ENCODE measurements at places on chromosomes 6 and 20. TPM values are rescaled to one million over a fixed set of nuclear protein-coding genes. Genes with fewer than 3 reads are reported as not detected.

The SCRT2 gene
- total RNA-seq, result not detected

The PNLDC1 gene
- total RNA-seq, result 0.17 TPM

The ARHGAP40 gene
- total RNA-seq, result 1.7 TPM

The PI16 gene
- total RNA-seq, result not detected

The ABHD16B gene
- total RNA-seq, result not detected

The CCM2L gene
- total RNA-seq, result 0.19 TPM

The PAK5 gene
- 0.69 TPM for total RNA-seq

The PLA2G7 gene
- 1.2 TPM for total RNA-seq

The ZBP1 gene
- total RNA-seq, result not detected

The LINC00237 gene
- total RNA-seq, result not detected

The CHRNA4 gene
- 9.1 TPM for total RNA-seq

The WDR27 gene
- 61.2 TPM for total RNA-seq

The NHLRC1 gene
- total RNA-seq, result 3.5 TPM

The MLN gene
- 0.65 TPM for total RNA-seq

DNA sequence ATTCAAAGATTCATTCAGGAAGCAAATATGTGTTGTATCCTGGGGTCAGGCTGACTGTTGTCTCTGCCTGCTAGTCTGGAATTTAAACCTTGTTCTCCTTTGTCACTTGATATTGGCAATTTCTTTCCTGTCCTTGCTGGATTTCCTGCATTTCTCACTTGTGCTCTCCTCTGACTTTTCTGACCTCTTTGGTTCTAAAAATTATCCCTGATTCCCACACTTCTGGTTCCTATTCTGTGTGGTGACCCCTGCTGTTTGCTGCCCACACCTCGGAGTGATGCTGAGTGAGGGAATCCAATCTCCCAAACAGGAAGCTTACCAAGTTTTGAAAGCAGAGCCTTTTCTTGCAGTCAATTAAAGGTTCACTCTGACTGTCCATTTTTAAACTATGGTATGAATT lies 345.3 kb downstream of the CDKAL1 start:
- DNase-seq, result no peak

- DNase-seq, result no peak
Measured at GRCh38 chr6:46949632-46950280, 28.0 kb upstream of the ADGRF5 start.

DNA sequence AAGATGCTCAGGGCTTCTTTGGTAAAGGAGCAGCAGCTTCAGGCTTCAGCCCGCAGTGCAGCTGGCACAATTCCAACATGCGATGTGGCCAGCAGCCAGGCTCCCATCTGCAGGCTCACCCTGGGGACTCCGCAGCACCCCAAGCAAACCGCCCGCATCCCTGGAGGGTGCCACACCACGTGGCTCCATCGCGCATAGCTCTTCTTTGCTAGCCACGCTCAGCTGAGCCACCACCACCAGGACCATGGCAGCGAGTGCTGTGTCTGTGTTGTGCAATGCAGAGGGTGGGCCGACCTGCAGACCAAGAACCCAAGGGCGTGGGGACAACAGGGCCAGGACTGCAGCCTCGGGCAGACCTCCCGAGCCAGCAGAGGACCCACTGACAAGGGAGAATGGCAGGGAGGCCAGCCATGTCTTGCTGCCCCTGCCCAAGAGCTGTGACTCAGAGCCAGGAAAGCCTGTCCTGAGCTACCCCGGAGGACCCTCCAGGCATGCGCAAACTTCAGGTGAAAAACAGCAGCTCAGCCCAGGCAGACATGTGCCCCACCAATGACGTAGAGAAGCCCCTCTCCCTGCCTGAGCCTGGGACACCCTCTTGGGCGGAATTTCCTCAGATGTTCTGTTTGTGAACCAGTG lies 87.8 kb downstream of the GINS1 start:
- DNase-seq, result no peak

GRCh38 chr20:10951216-10951615 lies 277.4 kb upstream of the JAG1 start:
- no peak for DNase-seq

DNA sequence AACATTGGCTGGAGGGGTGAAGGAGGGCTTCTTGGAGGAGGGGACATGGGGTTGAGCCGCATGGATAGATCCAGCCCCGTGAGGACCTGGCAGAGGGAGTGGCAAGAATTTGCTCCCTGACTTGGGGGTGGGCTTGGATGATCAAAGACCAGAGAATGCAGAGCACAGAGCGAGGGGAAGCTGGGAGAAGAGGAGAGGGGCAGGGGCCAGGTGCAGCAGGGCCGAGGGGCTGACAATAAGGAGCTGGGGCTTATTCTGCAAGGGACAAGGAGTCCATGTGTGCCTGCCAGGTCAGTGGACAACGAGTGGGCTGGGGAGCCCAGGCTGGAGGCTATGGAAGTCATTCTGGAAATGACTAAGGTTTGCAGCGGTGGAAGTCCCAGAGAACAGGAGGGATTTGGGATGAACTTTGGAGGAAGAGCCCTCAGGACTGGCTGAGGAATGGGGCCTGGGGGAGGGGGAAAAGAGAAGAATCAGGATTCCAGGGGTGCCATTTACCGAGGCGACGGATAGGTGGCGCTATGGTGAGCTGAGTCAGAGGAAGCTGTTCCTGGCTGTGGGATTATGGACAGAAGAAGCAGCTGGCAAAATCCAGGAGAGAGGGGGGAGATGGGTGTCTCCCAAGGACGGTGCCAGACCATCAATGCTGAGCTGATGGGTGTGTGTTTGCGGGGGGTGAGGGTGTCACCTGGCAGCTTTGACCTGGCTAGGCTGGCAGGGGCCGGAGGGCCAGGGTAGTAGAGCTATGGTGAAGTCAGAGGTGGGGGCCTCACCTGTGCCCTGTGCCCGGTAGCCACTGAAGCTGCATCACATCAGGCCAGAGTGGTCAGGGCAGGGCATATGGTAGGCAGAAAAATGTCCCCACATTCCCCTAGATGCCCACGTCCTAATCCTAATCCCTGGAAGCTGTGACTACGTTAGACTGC lies 7.8 kb downstream of the KCNG1 start:
- DNase-seq, result no peak

DNA sequence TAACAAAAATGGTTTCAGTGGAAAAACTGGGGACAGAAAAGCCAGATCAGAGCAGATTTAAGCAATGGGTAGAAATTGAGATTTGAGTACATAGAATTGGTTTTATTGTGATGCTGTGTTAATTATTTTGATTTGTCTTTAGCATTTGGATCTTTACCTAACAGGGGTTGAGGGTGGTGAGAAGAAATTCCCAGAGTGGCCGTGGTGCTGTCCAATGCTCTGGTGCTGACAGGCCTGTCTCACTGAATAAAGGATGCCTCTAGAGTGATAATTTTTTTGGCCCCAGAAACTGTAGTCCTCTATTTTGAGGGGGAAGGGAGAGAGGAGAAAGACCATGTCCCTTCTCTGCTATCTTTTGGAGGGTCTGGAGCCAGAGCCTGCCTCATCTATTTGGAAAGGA lies 79.1 kb downstream of the LYRM2 start:
- DNase-seq, result no peak

GRCh38 chr20:35883778-35884540 lies 70.3 kb downstream of the SCAND1 start:
- no peak for DNase-seq

- DNase-seq, result no peak
Measured at GRCh38 chr6:22448291-22448711, 121.1 kb upstream of the HDGFL1 start.

- no peak for DNase-seq
Measured at GRCh38 chr20:20214757-20215275, 153.1 kb upstream of the INSM1 start.

DNA sequence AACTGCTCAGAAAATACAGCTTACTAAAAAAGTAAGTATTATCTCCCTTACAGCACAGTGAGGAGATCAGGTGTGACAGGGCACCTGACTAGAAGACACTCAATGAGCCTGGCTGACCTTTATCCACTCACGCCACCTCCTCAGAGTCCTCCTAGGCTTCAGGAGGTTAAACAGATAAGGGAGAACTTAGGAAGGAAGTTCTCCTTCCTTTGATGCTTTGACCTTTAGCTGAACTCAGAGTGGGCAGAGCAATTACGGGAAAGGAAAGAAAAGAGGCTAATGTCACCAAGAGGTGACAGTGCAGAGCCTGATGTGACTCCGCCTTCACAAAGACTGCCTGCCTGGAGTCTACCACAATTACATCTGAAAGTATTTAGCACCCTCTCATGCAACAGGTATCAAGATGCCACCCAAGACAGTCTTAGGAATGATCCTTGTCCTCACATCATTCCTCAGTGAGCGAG lies 36.7 kb downstream of the MAN1A1 start:
- no peak for DNase-seq

DNA sequence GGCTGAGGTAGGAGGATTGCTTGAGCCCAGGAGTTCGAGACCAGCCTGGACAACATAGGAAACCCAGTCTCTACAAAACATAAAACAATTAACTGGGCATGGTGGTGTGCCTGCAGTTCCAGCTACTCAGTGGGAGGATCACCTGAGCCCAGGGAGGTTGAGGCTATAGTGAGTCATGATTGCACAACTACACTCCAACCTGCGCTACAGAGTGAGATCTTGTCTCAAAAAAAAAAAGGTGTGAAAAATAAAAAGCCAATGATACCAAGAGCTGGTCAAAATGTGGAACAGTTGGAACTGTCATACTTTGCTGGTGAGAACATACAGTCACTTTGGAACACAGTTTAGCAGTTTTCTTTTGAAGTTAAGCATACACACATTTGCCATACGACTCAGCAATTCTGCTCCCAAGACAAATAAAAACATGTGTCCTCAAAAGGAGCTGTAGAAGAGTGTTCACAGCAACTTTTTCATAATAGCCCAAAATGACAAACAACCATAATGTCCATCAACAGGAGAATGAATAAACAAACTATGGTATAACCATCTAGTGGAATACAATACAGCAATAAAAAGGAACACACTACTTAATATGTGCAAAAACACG lies 21.6 kb upstream of the FKBP5 start:
- no peak for DNase-seq

GRCh38 chr6:151181706-151182363 lies 57.9 kb upstream of the AKAP12 start:
- DNase-seq, result no peak

DNA sequence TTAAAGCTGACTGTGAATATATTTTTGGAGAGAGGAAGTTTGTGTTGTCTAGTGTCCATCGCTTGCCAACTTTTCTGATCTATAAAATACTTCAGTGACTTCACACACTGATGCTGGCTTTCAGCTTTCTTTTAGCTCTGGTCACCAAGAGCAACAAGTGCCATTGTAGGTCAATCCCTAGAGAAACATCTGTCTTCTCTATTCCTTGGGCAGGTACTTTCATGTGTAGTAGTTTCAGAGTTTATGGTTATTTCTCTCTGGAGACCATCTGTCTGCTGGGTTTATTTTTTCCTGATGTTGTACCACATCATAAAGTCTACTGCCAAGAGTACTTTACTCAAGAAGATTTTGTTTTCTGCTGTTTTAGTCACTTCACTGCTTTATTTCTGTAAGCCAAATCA lies 249.9 kb downstream of the KHDC1L start:
- DNase-seq, result no peak

DNA sequence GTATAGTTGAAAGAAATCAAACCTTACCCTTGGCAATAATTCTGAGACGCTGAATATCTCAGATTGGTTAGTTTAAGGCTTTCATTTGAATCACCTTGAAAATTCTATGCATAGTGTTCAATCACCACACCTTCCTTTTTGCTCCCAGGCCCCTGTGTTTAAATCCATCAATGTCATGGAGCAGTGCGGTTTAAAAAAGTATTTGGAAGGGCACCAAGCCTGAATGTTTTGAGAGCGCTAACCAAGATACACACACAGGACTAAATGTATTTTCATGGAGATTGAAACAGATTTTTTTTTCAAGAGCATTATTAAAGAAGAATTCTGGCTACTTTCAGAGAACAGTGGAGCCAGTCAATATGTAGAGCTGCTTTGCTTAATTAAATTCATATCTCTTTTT lies 195.7 kb downstream of the CENPW start:
- no peak for DNase-seq

- no peak for DNase-seq
Measured at GRCh38 chr6:169722362-169723199, 1.7 kb downstream of the PHF10 start.

DNA sequence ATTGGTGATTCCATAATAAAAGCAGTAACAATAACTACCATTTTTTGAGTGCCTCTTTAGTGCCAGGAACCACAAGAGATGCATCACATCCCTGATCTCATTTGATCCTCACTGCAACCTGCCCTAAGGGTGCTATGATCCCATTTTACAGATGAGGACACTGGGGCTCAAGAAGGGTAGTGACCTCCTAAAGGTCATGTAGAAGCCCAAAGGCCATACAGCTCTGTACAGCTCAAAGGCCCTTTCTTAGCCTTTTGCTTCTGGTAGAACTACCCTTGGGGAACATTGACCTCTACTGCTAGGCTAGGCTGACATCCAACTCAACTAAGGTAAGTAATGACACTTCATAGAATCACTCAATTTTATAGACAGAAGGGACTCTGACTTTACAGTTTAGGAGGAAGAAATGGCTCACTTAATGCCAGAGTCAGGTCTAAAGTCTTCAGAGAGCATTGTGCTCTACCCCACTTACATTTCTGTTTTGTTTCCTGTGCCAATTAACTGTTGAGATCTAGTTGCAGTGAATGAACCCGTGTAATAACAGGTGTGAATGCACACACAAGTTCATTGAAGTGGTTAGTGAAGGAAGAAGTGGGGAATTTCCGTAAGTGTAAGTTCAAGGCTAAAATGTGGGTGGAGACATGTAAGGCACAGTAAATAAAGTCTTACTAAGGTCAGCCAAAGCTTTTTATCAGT lies 10.7 kb downstream of the SLC9A8 start:
- no peak for DNase-seq

- DNase-seq, result no peak
Measured at GRCh38 chr6:157133856-157134255, 189.5 kb downstream of the TMEM242 start.

DNA sequence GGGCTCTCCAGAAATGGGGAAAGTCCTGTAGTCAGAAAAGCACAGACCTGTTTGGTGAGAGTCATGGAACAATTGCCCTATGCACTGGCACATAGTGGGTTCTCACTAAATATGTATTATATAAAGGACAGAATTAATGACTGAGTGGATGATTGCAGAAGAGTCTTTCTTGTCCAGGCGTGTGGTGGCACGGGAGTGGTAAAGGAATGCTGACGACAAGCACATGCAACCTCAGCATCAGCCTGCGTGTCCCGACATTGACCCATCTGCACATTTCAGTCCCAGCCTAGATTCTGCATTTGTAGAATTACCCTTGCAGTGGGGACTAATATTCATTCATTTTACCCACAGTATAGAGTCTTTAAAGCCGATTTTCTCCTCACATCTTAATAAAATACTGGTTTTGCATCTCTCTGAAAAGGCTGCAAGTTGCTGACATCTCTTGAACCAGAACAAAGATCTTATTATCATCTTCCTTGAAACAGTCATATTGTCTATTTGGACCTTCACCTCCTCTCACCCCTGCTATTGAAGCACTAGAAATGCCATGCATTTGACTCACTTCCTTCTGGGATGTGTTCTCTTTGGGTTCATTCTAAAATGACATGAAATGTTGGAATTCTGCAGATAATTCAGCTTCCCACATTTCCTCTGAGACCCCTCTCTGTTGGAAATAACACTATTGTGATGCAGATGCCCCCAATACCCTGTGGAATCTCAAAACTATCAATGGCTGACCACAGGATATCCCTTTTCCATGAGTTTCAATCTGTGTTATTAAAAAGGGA lies 883.6 kb upstream of the FLRT3 start:
- no peak for DNase-seq

Measured in type B pancreatic cell (in vitro differentiated cells).